ENCODE measurements at places on chromosomes 3 and 15. TPM values are rescaled to one million over a fixed set of nuclear protein-coding genes. Genes with fewer than 3 reads are reported as not detected.

The PLA2G4F gene
- not detected for total RNA-seq

The CCNDBP1 gene
- 86.8 TPM for total RNA-seq

DNA sequence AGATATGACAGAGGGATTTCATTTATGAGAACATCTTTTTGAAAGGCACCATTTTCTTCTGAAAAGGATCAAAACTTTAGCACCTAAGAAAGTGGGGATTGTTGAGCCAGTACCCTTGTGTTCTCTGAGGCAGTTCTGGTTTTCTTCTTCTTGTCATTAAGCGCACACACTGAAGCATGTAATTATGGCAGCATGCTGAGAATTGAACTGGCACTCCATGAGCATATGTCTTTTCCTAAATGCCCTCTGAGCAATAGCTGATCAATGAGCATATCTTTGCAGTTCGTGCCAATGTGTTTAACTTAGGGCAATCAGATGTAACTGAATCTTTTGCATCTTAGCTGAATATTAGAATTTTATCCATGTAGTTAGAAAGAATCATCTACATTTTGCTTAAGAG lies 53.9 kb upstream of the VGLL3 start:
- H3K36me3 ChIP-seq = no peaks in the 10 kb centered on the region
- no peaks in the 10 kb centered on the region for H3K27me3 ChIP-seq
- DNase-seq = no peak
- no peaks in the 10 kb centered on the region for H3K4me1 ChIP-seq

DNA sequence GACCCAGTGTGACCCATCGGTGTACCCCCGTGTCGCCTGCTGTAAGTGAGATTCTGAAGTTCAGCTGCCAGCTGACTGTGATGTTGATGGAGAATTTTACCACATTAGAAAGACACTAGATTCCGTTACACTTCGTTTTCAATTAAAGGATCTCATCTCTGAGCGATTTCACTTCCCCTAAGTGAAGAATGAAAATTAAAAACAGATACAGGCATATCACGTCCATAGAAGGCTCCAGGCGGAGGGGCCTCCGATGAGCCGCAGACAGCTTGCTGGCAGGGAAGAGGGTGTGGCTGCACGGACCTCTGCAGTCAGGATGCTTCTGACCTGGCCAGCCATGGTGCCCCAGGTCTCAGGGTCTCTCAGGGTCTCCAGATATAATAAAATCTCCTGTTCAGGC lies 6.6 kb upstream of the CPN2 start:
- no peak overlapping the region for H3K4me3 ChIP-seq
- no peak for DNase-seq
- H3K27me3 ChIP-seq = peaks cover 9% of the 10 kb centered on the region
- H3K27ac ChIP-seq = no peak overlapping the region
- H3K36me3 ChIP-seq = peaks cover 4% of the 10 kb centered on the region

GRCh38 chr3:20696388-20697150 lies 510.6 kb upstream of the SGO1 start:
- peaks cover 3% of the 10 kb centered on the region for H3K4me1 ChIP-seq
- H3K27me3 ChIP-seq = no peaks in the 10 kb centered on the region
- no peak overlapping the region for H3K4me3 ChIP-seq
- H3K27ac ChIP-seq = no peak overlapping the region
- no peak for DNase-seq

DNA sequence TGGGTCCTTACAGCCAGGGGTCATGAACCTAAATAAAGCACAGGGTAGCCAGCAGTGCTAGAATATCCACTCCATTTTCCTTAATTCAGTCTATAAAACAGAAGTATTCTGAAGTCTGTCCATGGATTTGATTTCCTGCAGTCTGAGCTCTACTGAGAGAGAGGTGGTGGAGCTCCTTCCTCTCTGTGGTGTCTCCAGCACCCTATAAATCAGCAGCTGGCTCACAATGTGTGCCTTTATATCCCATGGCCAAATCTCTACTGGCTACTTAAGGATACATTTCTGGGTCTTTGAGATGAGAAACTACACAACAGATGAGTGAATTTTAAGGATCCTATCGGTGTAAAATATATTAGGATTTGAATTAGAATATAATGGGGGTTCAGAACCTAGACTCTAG lies 339.9 kb upstream of the RBMS3 start:
- no peak for DNase-seq
- H3K36me3 ChIP-seq = no peaks in the 10 kb centered on the region
- no peak overlapping the region for H3K4me3 ChIP-seq
- no peaks in the 10 kb centered on the region for H3K27me3 ChIP-seq
- no peak overlapping the region for H3K27ac ChIP-seq

DNA sequence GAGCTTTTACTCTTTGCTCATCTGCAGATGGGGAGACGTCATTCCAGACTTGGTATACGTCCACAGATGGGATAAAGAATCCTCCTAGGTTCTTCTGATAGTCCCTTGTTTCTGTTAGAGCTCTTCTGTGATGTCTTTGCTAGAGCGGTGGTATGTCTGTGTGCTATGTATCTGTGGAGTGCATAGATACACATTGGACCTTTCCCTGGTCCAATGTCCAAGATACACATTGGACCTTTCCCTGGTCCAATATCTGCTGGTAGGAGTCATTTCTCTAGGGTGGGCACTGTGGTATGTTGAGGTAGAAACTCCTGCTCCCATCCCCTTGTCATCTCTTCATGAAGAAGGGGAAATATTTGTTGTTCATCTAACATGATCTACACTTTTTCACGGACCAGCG lies 47.5 kb upstream of the LPP start:
- peaks cover 2% of the 10 kb centered on the region for H3K4me1 ChIP-seq
- no peaks in the 10 kb centered on the region for H3K36me3 ChIP-seq
- peaks cover 2% of the 10 kb centered on the region for H3K27me3 ChIP-seq
